ENCODE measurements at places on chromosomes 3 and 15.

GRCh38 chr3:98945101-98945524 is 43.6 kb upstream of the DCBLD2 start:
- DNase-seq, result no peak

- DNase-seq, result peak; percentile 35
Measured at GRCh38 chr3:147934451-147935180, 525.5 kb downstream of the ZIC1 start.

DNA sequence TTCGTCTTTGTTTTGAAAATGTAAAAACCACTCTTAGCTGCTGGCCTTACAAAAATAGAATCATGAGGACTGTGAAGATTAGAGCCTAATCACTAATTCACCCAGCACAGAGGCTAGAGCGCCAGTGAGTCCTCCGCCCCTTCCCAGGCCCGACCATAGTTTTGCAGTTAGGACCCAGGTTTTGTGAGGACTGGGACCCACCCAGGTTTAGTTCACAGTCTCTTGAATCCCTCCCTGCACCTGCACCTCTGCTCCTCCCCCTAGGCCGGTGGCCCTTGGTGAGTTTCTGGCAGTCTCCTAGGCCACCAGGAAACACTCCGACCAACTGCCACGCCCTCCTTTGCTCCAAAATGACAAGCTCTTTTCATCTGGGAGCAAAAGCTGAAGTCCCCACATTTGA is 136.0 kb upstream of the CCDC54 start:
- no peak for DNase-seq

- DNase-seq, result no peak
Measured at GRCh38 chr15:96331144-96331944, 844 bp downstream of the NR2F2 start.

- DNase-seq, result no peak
Measured at GRCh38 chr15:77584201-77584600, 48.5 kb downstream of the LINGO1 start.

DNA sequence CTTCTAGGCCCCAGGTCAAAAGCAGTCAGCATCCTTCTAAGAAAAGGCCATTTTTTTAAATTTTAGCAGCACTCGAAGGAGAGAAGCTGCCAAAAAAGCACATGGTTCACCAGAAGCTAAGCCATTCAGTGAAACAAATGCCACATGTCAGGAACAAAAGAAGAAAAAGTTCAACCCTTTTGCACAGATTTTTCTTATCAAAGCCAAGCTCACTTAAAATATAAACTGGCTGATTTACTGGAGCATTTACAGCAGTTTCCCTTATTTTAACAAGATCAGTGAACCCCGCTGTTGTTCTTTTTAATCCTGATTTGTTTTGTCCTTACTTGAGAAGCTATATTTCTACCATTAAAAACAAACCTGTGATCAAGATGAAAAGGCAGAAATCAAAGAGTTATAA is 46.5 kb upstream of the SYNPR start:
- no peak for DNase-seq

GRCh38 chr3:151152455-151153079 is 50.4 kb downstream of the GPR171 start:
- no peak for DNase-seq

- peak; percentile 77 for DNase-seq
Measured at GRCh38 chr3:150787741-150788370, 24.9 kb upstream of the SIAH2 start.

DNA sequence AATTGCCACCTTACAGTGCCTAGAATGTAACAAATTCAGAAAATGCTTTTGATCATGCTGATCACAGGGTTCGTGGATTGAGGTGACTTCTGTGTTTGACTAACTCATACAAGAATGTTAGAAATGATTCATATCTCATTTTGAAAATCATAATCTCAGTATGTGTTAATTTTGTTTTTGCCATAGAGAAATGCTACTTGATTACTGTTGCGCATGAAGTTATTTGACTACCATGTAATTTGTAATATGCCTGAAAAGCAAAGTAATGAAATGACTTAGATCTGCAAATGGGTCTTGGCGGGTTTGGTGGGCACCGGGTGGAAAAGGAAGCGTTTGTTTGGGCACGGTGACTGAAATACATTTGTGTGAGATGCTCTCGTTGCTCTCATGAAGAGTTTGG is 173.6 kb upstream of the BHLHE40 start:
- no peak for DNase-seq

DNA sequence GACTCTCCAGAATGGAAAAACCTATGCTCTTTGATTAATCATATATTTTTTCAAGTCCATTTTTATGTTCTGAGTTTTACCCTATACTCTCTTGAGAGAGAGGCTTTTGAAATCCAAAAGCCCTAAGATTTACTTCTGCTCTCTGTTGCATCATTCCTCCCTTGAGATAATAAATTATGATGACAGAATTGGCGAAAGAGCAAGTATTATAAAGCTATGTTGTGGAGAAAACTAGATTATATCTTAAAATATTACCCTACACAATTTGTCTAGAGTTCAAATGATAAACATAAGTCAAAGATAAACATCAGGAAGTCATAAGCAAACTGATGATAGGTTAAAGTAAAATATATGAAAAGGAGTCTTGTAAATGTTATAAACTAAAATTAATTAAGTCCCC is 293.4 kb upstream of the MME start:
- no peak for DNase-seq

- DNase-seq, result no peak
Measured at GRCh38 chr15:94367726-94368535, 136.6 kb downstream of the MCTP2 start.

DNA sequence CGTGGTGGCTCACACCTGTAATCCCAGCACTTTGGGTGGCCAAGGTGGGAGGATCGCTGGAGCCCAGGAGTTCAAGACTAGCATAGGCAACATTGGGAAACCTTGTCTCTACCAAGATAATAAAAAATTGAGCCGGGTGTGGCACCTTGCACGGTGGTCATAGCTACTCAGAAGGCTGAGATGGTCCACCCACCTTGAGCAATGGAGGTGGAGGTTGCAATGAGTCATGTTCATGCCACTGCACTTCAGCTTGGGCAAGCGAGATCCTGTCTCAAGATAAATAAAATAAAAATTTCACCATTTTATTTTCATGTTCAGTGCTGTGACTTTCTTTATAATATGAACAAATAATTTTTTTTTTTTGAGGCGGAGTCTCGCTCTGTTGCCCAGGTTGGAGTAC is 12.5 kb downstream of the MAPK6 start:
- DNase-seq, result no peak

- DNase-seq, result no peak
Measured at GRCh38 chr3:180782195-180782984, 103.1 kb upstream of the CCDC39 start.

- DNase-seq, result no peak
Measured at GRCh38 chr15:101043911-101044624, 124.9 kb downstream of the LRRK1 start.

DNA sequence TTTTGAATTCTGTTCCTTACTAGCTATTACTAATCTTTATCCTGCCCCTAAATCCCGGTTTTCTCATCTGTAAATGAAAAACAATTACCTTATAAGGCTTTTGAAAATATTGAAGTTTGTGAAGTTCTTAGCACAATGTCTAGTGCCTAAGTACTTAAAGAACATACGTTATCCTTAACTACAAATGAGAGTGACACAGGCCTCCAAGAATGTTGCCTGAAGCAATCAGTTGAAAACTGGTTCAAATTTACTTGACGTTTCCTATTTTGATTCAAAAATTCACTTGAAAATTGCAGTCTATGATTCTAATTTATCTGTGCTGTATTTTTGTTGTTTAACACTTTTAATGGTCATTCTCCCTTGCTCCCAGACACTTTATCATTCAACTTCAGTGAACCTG is 3.2 kb downstream of the SENP7 start:
- no peak for DNase-seq

- no peak for DNase-seq
Measured at GRCh38 chr15:19956124-19956796, 585.3 kb downstream of the GOLGA6L6 start.

- DNase-seq, result no peak
Measured at GRCh38 chr3:122969585-122970469, 57.7 kb downstream of the SEMA5B start.

- no peak for DNase-seq
Measured at GRCh38 chr3:142269767-142270166, 44.4 kb upstream of the GK5 start.

- no peak for DNase-seq
Measured at GRCh38 chr15:48242535-48242934, 36.4 kb downstream of the SLC12A1 start.

GRCh38 chr15:62135532-62136134 is 29.5 kb downstream of the C2CD4B start:
- no peak for DNase-seq

GRCh38 chr3:50562861-50563260 is 4.7 kb downstream of the C3orf18 start:
- DNase-seq, result no peak

DNA sequence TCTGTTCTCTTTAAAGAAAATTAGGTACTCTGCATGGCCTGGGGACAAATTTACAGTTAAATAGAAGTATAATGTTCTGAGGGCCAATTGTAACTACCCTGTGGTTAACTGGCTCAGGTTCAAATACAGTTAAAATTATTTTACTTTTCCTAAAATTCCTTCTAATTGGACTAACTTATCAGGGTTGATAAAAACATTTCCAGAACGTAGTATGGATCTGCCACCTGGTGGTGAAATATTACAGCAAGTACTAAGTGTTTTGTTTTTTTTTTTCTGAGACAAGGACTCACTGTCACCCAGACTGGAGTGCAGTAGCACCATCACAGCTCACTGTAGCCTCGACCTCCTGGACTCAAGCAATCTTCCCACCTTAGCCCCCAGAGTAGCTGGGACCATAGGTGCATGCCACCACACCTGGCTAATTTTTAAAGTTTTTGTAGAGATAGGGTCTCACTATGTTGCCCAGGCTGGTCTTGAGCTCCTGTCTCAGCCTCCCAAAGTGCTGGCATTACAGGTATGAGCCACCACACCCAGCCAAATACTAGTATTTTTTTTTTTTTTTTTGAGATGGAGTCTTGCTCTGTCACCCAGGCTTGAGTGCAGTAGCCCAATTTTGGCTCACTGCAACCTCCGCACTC is 29.2 kb downstream of the NEO1 start:
- DNase-seq, result peak; percentile 81

DNA sequence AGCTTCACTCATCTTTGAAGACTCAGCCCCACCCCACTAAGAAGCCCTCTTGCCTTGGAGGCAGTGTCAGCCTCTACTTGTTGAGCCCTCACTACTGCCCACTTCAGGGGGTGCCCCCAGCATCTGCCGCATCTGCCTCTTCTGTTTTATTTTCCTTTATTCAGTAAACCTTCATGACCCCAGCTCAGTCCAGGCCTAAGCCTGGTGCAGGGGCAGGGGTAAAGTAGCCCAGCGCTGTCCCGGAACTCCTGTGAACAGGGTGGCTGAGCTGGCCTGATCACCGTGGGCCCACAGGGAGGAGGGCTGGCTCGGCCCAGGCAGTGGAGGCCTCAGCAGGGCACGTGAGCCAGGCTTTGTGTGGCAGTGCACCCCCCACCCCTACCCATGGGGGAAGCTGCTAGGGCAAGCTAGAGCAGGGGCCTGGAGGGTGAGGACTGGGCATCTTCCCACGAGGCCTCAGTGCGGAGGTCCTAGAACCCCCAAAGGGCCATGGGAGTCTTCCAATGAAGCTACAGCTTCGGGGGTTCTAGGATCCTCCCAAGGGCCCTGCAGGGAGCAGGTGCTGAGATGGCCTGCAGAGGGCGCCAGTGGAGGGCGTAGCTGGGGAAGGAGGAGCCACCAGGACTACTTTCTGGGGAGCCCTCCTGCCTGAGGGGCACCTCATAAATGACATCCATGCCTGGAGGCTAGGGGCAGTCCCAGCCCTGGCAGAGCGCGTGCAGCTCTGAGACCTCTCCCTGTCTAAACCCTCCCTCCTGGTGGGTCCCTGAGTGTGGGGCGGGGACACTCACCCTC is 36.0 kb downstream of the TSPAN3 start:
- DNase-seq, result no peak

DNA sequence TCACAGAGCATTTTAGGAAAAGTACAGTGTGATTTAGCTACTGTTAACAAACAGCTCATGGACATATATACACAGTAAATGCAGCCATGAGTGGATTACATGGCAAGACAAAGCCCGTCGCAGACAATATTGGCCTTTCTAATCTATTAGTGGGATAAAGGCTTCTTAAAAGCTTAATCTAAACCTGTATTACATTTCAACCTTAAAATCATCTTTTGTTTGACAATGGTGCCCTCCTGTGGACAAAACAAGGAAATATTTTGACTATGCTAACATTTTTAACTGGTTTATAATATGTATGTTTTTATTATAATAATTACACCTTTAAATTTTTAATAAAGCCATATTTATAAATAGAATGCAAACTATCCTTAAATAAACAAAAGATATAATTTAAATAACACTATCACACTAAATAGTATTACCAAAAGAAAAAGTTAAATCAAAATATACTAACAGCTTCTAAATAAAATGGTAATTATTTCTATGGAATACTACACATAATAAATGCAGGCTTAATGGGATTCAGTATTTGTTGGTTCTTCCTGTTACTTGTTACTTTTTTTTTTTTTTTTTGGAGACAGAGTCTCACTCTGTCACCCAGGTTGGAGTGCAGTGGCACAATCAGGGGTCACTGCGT is 38.6 kb downstream of the TAFA4 start:
- DNase-seq, result peak; percentile 35

- no peak for DNase-seq
Measured at GRCh38 chr3:129518581-129518980, 9.9 kb upstream of the RHO start.

GRCh38 chr15:57150066-57150865 is 226.0 kb upstream of the CGNL1 start:
- DNase-seq, result no peak

GRCh38 chr3:195542316-195542697 is 818 bp downstream of the PPP1R2 start:
- DNase-seq, result no peak

DNA sequence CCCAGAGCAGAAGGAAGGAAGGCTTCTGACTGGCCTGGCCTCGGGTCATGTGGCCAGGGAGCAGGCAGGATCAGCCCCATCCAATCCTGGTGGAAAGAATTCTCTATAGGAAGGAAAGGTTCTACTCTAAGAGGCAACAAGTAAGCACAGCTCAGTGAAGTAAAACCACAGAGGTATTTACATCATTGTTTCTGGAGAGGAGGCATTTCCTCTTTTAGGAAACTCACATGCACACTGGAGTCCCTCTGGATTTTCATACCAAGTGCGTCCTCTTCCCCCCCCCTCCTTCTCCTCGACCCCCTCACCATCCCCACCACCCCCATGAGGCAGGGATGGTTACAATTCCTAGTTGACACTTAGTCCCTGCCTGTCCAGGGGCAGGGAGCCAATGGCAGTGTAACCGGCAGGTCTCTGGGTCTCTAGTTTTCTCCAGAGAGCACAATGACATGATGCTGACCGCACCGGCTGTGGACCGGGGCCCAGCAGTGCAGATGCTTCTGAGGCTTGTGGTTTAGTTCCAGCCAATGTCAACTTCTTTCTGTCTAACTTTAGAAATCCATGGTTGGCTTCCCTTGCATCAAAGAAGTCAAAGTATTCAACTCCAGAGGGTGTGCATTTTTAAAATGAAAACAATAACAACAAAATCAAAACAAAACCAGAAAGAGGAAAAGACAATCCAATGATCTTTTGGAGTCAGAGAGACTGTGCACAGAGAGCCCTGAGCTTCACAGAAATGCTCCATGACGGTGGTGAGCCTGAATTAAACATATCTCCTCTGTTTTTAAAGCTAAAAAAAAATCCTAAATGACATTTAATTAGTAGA is 230.3 kb upstream of the TLE3 start:
- peak; percentile 60 for DNase-seq

- DNase-seq, result no peak
Measured at GRCh38 chr15:24696201-24696600, 20.6 kb downstream of the NPAP1 start.

GRCh38 chr3:195873281-195873887 is 35.0 kb downstream of the TNK2 start:
- no peak for DNase-seq

GRCh38 chr3:17292556-17292955 is 407.8 kb downstream of the PLCL2 start:
- DNase-seq, result no peak

Data from globus pallidus (tissue), 1 donor.